Mammary epithelial cell (primary cell): ENCODE measurements at places on chromosomes 7 and 10. TPM values are rescaled to one million over a fixed set of nuclear protein-coding genes. Genes with fewer than 3 reads are reported as not detected.

Gene IFIT3
- total RNA-seq = 1.3 and 3.6 TPM in 2 replicates

Gene EIF5AL1
- total RNA-seq = 1.3 and 1.8 TPM in 2 replicates

- no peak for DNase-seq
Observed at GRCh38 chr10:65940816-65941662, 984.8 kb upstream of the LRRTM3 start.

GRCh38 chr7:85222522-85222921 is 35.7 kb upstream of the SEMA3D start:
- no peak for DNase-seq

GRCh38 chr10:60777696-60778213 is 523 bp upstream of the CDK1 start:
- no peak for DNase-seq

DNA sequence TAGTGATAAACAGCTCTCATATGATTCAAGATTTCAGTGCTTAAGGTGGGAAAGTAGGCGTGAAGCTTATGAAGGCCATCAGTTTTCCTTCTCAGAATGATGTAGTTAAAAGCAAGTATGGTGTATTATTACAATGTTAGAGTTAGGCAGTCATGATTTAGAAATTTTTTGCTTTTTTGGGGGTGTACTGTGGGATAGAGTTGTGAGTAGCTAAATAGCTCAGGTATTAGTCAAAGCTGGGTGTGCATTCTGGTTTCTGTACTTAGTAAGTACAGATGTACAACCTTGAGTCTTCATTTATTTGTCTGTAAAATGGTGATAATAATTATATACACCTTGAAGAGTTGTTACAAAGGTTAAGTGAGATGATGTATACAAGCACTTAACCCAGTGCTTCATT is 52.2 kb downstream of the R3HCC1L start:
- DNase-seq = peak; percentile 47

DNA sequence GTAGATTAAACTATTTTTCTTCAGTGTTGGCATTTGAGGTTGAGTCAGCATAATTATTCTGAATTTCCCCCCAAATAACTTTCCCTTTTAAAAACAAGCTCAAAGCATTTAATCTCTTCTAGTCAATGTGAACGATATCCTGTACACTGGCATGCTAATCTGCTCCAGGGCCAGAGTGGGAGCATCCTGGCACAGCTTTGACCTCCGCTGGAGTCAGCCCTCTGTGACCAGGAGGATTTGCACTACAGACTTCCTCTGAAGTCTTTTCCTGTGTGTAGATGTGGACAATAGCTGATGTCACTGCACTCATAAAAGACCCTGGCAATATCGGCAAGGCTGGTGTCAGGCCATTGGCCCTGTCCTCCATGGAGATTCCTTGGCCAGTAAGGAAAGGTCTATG is 340.2 kb downstream of the CDC14C start:
- no peak for DNase-seq

DNA sequence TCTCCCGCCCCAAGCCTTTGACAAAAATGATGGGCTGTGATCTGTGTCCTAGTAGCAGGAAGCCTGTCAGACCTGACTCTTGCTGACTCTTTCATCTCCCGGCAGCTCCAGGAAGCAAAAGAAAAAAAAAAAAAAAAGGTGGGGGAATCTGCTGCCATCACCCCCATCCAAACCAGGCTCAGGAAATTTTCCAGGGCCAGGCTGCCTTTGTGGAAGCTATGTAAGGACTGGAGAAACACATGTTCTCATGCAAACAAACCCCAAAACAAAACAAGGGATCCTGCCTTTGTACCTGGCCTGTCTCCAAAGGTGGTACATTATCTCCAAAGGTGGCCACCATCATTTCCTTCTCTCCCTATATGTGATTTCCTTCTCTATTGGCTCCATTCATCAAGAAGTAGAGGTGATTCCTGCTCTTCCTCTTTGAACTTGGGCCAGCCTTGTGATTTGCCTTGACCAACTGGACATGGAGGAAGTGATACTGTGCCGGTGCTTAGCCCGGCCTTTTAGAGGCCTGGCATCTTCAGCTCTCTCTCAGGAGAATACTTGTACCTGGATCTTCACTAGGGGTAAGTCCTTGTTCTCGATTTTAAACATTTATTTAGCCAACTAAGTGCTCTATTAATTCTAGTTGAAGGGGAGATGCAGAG is 192.2 kb upstream of the SVIL start:
- DNase-seq = no peak
